GM23248 (cell line): ENCODE measurements at places on chromosomes 16 and 17.
A peak's percentile ranks its signal among the peaks of the same experiment; 100 is the strongest.

DNA sequence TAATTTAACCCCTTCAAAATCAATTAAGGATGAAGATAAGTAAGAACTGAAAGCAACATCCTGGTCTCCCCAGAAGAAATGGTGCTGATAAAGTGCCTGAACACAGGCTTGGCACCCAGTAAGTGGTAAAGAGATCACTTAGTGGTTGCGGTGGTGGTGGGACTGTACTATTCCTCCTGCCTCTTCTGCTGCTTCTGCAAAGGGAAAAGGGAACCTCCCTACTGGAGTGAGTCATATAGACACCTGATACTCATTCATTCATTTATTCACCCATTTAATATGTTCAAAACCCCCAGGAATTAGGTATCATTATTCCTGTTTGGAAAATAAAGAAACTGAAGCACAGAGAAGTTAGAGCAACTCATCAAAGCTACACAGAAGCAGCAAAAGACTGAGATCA lies 60.6 kb downstream of the CDYL2 start:
- DNase-seq: no peak

- peak; percentile 82 for DNase-seq
These were observed 4.3 kb downstream of the THOC6 start for GRCh38 chr16:3027983-3028715.

DNA sequence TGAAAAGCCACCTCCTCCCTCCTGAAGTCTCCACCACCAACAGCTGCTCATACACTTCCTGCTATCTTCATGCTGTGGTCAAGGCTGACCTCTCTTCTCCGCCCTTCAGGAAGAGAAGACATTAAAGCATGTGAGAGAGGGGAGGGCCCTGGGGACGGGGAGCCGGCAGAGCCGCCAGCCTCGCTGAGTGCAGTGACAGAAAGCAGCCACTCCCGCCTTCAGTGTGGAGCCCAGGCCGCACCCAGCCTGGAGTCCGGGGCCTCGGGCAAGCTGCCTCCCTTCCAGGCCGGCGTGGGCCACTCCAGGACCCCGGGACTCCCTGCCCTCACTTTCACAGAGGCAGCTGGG lies 94.7 kb upstream of the TNRC6C start:
- DNase-seq: peak; percentile 28

DNA sequence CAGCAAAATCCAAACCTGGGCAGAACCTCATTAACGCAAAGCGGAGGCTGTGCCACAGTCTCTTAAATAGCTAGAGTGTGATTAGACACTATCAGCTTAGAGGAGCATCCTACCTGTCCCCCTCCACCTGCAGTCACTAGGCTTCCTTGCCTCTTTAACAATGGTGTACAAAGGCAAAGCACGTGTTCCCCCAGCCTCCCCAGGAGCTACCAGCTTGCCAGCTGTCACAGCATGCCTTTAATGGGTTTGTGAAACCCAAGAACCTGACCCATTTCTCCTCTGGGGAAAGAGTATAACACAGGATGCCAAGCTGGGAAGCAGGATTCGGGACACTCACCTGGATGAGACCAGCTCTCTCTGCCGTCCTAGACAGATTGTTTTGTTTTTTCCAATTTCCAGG lies 37.2 kb upstream of the TBX2 start:
- no peak for DNase-seq

DNA sequence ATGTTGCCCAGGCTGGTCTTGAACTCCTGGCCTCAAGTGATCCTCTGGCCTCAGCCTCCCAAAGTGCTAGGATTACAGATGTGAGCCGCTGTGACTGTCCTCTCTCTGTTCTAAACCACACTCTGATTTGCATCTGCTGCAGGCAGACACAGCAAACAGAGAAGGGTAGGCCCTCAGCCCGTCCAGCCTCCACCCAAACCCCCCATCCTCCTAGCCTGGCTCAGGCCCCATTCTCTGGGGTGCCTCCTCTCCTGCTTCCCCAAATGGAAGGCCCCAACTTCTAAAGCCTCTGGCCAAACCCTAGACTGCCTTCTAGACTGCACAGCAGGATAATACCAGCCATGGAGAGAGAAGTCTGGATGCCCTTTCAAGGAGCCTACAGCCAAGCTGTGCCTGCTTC lies 4.1 kb upstream of the GFAP start:
- no peak for DNase-seq

- DNase-seq: no peak
These were observed 3.3 kb upstream of the ELMO3 start for GRCh38 chr16:67195676-67196075.

GRCh38 chr17:68297195-68297594 lies 5.9 kb downstream of the ARSG start:
- peak; percentile 33 for DNase-seq

- DNase-seq: peak; percentile 67
These were observed 3.3 kb downstream of the ORMDL3 start for GRCh38 chr17:39923836-39924690.

DNA sequence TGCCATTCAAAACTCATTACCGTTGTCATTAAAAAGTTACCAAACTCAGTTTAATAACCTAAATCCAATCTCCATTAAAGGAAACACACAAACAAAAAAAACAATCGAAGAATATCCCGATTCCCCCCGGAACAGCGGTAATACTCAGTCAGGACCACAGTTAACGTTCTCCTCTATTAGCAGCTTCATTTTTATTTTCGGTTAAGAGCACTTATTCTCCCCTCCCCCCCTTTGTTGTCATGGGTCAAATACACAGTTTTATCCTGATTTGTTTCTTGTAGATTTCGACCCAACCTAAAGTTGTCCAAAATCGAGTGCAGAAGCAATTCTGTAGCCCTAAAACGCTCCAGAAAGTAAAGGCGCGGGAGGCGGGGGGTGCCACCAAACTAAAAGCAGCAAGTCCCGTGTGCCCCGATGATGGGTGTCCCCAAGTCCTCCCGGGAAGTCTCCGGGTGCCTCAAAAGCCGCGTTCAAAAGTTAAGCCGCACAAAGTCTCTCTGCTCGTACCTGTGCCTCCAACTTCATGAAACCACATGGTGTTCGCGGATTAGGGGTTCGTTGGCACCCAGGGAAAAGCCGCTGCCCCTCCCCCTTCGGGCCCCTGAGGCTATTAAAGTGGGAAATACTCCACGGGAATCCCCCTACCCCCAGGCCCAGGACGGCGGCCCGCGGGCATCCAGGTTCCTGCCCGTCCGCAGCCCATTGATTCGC lies 996 bp downstream of the SUMO2 start:
- DNase-seq: peak; percentile 68

- peak; percentile 90 for DNase-seq
These were observed 13.6 kb downstream of the CEP20 start for GRCh38 chr16:15874745-15875314.
